ENCODE measurements at places on chromosomes 1 and 21.

GRCh38 chr1:63868268-63868781 is 94.5 kb downstream of the ROR1 start:
- DNase-seq = no peak

- DNase-seq = no peak
Observed at GRCh38 chr1:47942240-47942629, 55.0 kb downstream of the TRABD2B start.

DNA sequence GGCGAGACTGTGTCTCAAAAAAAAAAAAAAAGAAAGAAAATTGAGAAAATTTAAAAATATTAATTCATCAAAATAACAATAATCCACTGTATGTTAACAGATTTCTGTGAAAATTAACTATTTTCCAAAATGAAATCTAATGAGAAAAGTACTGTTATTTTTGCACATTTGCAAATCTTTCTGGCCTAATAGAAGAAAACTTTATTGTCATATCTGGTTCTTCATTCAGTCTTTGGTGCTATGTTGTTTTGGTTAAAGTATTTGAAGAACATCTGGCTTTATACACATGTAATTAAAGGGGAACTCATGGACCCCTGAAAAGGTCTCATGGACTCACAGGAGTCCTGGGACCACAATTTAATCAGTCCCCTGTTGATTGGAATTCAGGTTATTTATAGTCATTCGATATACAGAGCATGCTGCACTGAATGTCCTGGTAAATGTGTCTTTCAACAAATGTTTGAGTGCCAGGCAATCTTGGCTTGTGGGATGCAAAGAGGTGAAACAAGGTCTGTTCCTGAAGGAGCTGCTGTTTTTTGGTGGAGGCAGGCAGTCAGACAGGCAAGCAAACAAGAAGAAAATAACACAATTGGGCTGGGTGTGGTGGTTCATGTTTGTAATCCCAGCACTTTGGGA is 9.0 kb downstream of the AK4 start:
- DNase-seq = no peak

DNA sequence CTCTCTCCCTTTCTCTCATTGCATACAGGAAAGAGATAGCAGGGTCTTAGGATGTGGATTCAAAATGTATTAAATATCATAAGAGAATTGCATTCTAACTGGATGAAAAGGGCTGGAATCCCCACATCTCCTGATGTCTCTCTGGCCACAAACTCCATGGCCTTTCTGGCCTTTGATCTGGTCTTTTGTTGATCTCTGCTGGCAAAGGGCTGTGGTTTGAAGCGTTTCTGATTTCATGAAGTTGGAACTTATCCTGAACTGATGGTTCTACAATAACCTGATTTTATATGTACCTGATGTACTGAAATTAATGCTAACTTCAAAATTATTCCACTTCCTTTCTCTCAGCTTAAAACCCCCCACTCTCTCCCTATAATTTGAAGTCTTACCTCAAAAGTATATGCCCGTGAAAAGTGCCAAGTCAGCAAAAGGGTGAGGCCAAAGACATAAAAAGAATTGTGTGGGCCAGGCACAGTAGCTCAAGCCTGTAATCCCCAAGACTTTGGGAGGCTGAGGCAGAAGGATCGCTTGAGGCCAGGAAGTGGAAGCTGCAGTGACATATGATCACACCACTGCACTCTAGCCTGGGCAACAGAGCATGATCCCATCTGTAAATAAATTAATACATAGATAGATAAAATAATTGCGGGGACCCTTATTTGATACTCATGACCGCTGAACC is 6.4 kb upstream of the KIF14 start:
- DNase-seq = no peak

DNA sequence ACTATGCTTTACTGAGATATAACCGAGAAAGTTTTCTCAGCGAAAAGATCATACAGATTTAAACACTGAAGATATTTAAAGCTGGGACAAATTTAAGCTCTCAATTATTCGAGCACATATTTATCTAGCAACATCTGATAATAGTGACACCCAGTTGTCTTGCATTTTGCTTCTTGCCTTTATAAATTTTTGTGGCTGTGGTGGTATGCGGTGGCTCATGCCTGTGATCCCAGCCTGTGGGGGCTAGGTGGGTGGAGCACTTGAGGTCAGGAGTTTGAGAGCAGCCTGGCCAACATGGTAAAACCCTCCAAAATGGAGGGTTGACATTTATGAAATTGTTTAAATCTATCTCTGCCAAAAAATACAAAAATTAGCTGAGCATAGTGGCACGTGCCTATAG is 312.2 kb downstream of the SPATA17 start:
- no peak for DNase-seq

DNA sequence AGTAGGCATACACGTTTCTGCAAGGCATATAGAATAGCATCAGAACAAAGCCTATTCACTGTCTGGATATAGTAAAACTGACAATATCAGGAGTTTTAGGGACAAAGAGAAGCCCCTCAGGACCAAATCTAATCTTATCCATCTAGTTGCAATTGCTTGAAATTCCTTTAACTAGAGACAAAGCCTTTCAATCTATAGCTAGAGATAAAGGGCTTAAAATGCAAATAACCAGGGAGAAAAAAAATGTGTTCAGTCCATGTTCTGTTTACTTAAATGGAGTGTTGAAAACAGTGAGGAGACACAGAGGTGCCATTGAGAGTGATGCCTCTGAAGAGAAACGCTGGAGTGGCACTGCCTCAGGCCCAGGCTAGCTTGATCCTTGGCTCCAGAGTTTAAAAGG is 286.1 kb downstream of the DPYD start:
- DNase-seq = no peak

- DNase-seq = no peak
Observed at GRCh38 chr1:217272385-217272784, 358.5 kb downstream of the GPATCH2 start.

- no peak for DNase-seq
Observed at GRCh38 chr1:233897325-233898162, 6.9 kb upstream of the SLC35F3 start.

- no peak for DNase-seq
Observed at GRCh38 chr1:43693371-43693770, 14.0 kb upstream of the ST3GAL3 start.

DNA sequence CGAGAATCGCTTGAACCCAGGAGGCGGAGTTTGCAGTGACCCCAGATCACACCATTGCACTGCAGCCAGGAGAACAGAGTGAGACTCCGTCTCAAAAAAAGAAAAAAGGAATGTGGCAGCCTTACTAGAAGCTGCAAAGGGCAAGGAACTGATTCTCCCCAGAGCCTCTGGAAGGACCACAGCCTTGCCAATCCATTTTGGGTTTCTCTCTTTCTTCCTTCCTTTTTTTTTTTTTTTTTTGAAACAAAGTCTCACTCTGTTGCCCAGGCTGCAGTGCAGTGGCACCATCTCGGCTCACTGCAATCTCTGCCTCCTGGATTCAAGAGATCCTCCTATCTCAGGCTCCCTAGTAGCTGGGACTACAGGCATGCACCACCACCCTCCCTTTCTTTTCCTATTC is 9.9 kb upstream of the IFNGR2 start:
- no peak for DNase-seq

GRCh38 chr1:150534002-150534401 is 15.2 kb upstream of the ADAMTSL4 start:
- no peak for DNase-seq

GRCh38 chr1:160116283-160117147 is 956 bp downstream of the ATP1A2 start:
- no peak for DNase-seq

- DNase-seq = no peak
Observed at GRCh38 chr21:32338209-32338921, 39.7 kb downstream of the MRAP start.

- no peak for DNase-seq
Observed at GRCh38 chr1:100657876-100658715, 61.4 kb upstream of the VCAM1 start.

DNA sequence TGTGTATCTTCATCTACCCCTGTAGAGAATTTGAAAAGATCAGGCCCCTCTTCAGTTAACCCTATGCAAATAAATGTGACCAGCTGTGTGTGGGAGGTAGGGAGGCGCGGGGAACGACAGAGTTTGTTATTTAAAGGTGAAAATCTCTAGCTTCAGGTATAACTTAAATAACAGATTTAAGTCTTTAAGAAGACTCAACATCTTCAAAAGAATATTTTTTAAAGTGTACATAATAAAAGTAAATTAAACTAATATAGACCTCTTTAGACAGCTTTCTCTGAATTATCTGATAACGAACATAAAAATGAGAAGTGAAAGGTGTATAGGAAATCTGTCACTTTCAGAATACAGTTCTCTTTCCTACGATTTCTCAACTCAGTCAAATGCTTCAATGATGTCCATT is 16.0 kb downstream of the ANGPTL3 start:
- no peak for DNase-seq

DNA sequence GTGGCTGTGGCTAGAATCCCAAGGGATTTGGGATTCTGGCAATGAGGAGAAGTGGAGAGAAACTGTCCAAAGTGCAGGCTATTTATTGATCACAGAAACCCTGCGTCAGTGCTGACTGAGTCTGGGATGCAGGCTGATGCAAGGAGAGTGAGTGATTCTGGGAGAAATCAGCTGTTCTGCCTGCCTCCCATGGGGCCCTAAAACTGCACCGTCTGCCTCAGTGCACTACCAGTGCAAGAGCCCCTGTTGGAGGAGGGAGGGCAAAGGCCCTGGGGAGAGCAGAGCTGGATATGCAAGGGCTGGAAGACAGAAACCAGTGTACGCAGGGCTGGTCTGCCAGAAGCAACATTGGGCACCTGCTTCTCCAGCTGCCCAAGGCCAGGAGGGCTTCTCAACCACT is 42.6 kb downstream of the C1orf198 start:
- no peak for DNase-seq

DNA sequence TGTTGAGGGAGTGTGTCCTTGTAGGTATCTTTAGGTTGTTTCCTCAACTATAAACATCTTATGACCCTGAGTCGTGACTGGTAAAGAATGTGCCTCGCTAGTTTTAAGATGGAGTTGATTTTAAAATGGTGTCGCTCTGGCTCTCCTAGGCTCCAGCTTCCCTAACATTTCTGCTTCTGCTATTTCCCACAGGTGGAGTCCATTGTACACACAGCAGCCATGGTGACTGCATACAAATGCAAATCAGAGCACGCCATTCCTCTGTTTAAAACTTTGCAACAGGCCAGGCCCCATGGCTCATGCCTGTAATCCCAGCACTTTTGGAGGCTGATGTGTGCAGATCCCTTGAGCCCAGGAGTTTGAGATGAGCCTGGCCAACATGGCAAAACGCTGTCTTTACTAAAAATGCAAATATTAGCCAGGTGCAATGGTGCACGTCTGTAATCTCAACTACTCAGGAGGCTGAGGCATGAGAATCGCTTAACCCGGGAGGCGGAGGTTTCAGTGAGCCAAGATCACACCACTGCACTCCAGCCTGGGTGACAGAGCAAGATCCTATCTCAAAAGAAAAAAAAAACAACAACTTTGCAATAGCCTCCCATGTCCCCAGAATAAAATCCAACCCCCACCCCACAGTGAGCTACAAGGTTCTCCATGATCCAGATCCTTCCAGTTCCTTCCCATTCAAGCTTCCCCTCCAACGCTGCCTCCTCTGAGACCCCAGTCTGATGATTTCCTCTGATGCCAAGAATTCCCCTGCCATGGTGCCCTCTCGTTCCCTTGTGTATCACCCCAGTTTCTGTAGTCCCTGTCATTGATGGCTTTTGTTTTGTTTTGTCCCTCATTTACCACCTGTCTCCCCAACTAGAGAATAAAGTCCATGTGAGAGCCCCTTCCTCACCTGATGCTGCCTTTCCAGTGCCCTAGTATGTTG is 36.9 kb upstream of the KLHDC7A start:
- DNase-seq = no peak
